Sigmoid colon (tissue), 7 donors: ENCODE measurements at places on chromosomes 3 and 15. TPM values are rescaled to one million over a fixed set of nuclear protein-coding genes. Genes with fewer than 3 reads are reported as not detected.

Gene GOLGA8J
- not detected for total RNA-seq

Gene SCAANT1
- not detected for total RNA-seq

Gene SLITRK3
- total RNA-seq = 6.4 TPM

Gene ANKUB1
- not detected for total RNA-seq

Gene SPRED1
- total RNA-seq = 17.8 TPM

Gene ISG20
- total RNA-seq = 7.1 TPM

Gene PROK2
- not detected for total RNA-seq

Gene CDHR4
- total RNA-seq = 1.1 TPM

DNA sequence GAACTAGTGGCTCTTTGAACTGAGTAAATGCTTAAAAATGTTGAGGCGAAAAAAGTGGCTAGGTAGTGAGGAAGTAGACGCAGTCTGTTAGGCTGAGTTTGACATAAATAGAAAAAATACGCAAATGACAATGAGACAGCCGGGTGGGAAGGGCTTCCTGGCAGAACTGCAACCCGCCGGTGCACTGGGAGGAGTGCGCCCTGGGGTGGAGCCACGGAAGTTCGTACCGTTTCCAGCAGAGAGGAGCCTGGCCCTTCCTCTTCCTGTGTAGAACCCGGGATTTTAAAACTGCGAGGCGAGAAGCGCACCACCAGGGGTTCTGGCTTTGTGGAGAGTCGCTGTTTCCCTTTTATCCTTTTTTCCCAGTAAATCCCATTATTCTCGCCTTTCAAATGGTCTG, 602.6 kb downstream of the PYDC2 start:
- no peaks in the 10 kb centered on the region for H3K27me3 ChIP-seq
- H3K4me3 ChIP-seq = no peak overlapping the region
- no peak overlapping the region for H3K27ac ChIP-seq
- H3K4me1 ChIP-seq = no peaks in the 10 kb centered on the region
- DNase-seq = no peak
- H3K36me3 ChIP-seq = no peaks in the 10 kb centered on the region

DNA sequence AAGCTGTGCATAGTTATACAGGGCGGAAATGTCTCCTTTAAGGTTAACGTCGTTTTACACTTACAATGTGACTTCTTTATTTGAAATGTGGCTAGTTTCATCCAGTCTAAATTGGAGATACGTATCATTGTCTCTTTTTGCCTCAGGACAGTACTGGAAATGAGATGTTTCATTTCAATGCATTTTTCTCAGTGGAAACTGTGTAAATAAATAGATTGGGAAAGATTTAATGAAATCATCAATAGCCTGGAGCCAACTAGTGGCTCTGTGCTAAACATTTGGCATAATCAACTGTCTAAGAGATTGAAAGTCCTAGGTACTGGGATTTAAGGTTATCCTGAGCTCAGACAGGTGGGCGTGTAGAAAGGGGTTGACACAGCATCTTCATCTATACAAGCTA, 691.5 kb upstream of the CCDC54 start:
- no peaks in the 10 kb centered on the region for H3K36me3 ChIP-seq
- H3K4me3 ChIP-seq = no peak overlapping the region
- no peaks in the 10 kb centered on the region for H3K27me3 ChIP-seq
- no peaks in the 10 kb centered on the region for H3K4me1 ChIP-seq
- no peak for DNase-seq

- H3K27ac ChIP-seq = no peak overlapping the region
- no peak for DNase-seq
- no peaks in the 10 kb centered on the region for H3K36me3 ChIP-seq
- H3K4me1 ChIP-seq = no peaks in the 10 kb centered on the region
Measured at GRCh38 chr3:149765762-149766334, 13.6 kb upstream of the COMMD2 start.

- peaks cover 18% of the 10 kb centered on the region for H3K4me1 ChIP-seq
- no peaks in the 10 kb centered on the region for H3K36me3 ChIP-seq
- no peak for DNase-seq
- H3K27me3 ChIP-seq = no peaks in the 10 kb centered on the region
Measured at GRCh38 chr15:51620641-51621040, 1.9 kb downstream of the DMXL2 start.

DNA sequence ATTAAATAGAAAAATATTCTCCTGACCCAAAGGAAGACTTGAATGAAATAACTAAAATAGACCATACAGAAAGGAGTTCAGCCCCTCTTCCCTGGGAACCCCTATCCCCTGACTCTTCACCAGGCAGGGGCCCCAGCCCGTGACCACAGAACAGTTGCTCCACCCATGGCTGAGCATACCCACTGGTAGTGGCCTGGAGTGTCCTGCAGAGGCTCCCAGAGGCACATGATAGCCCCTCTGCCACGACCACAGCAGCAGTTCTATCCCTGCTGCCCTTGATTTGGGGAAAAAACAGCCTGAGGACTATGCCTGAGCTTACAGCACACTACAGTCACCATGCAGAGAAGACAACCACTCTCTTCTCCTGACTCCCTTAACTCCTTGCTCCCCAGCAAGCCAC, 31.8 kb downstream of the TTC14 start:
- no peak for DNase-seq
- no peaks in the 10 kb centered on the region for H3K36me3 ChIP-seq
- H3K27me3 ChIP-seq = no peaks in the 10 kb centered on the region
- no peak overlapping the region for H3K4me3 ChIP-seq
- H3K27ac ChIP-seq = no peak overlapping the region

- H3K27ac ChIP-seq = peak overlapping the region; percentile 2
- no peaks in the 10 kb centered on the region for H3K27me3 ChIP-seq
- no peaks in the 10 kb centered on the region for H3K4me1 ChIP-seq
- DNase-seq = peak; percentile 74
- no peaks in the 10 kb centered on the region for H3K36me3 ChIP-seq
Measured at GRCh38 chr15:33068007-33068481, 126.5 kb downstream of the FMN1 start.

DNA sequence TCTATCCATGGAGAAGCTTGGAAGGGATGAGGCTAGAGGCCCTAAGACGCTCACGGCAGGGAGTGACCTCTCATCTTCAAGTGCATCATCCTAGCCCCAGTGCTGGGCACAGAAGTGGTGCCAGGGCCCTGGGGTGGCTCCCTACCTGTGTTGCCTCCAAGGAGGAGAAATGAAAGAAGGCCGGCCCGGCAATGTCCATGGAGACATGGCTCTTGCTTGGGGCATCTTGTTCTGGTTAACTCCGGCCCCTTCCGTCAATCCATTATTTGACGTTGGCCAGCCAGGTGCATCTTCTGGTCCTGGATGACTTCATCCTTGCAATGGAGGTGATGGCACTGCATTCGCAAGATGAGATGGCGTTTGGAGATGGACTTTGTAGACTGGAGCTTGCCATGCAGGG, 83.2 kb upstream of the ALDH1L1 start:
- H3K27ac ChIP-seq = no peak overlapping the region
- no peaks in the 10 kb centered on the region for H3K4me1 ChIP-seq
- no peaks in the 10 kb centered on the region for H3K27me3 ChIP-seq
- DNase-seq = no peak
- no peaks in the 10 kb centered on the region for H3K36me3 ChIP-seq
- no peak overlapping the region for H3K4me3 ChIP-seq

- no peak for DNase-seq
- peak overlapping the region; percentile 65 for H3K27ac ChIP-seq
- peak overlapping the region; percentile 15 for H3K4me3 ChIP-seq
- H3K36me3 ChIP-seq = no peaks in the 10 kb centered on the region
- peaks cover 50% of the 10 kb centered on the region for H3K4me1 ChIP-seq
- no peaks in the 10 kb centered on the region for H3K27me3 ChIP-seq
Measured at GRCh38 chr3:71515636-71516365, 67.7 kb downstream of the FOXP1 start.

- H3K4me1 ChIP-seq = no peaks in the 10 kb centered on the region
- DNase-seq = no peak
- H3K27me3 ChIP-seq = no peaks in the 10 kb centered on the region
- H3K4me3 ChIP-seq = no peak overlapping the region
- no peak overlapping the region for H3K27ac ChIP-seq
Measured at GRCh38 chr3:108153451-108153981, 62.7 kb upstream of the CD47 start.

- no peaks in the 10 kb centered on the region for H3K36me3 ChIP-seq
- no peak overlapping the region for H3K27ac ChIP-seq
- H3K4me1 ChIP-seq = no peaks in the 10 kb centered on the region
- no peak overlapping the region for H3K4me3 ChIP-seq
- no peaks in the 10 kb centered on the region for H3K27me3 ChIP-seq
Measured at GRCh38 chr3:59189526-59189925, 139.7 kb upstream of the CFAP20DC start.

DNA sequence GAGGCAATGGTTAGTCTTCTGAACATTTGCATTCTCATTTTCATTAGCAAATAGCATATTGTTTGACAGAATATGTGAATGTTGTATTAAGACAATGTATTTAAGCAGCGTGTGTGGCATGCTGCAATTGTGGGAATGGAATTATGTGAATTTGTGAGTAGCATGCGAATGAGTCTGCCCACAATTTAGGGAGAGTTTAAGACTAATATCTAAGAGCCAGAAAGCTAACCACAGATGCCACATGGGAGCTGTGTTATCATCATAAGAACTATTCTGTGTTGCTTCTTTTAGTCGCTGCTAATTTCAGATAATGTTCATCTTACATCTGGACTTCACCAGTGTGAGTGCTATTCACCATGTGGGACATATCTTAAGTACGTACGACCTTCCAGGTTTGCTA, 494.5 kb downstream of the RBMS3 start:
- no peak for DNase-seq
- H3K27ac ChIP-seq = no peak overlapping the region
- no peaks in the 10 kb centered on the region for H3K36me3 ChIP-seq

GRCh38 chr3:151722856-151723255, 10.9 kb upstream of the AADACL2 start:
- no peaks in the 10 kb centered on the region for H3K4me1 ChIP-seq
- no peak overlapping the region for H3K4me3 ChIP-seq
- DNase-seq = no peak
- H3K27ac ChIP-seq = no peak overlapping the region

- no peaks in the 10 kb centered on the region for H3K27me3 ChIP-seq
- no peak for DNase-seq
- no peak overlapping the region for H3K27ac ChIP-seq
Measured at GRCh38 chr3:61574854-61575253, 13.5 kb downstream of the PTPRG start.

- DNase-seq = no peak
- H3K4me3 ChIP-seq = no peak overlapping the region
- no peak overlapping the region for H3K27ac ChIP-seq
- H3K4me1 ChIP-seq = no peaks in the 10 kb centered on the region
- no peaks in the 10 kb centered on the region for H3K27me3 ChIP-seq
Measured at GRCh38 chr3:426072-426471, 229.5 kb downstream of the CHL1 start.

DNA sequence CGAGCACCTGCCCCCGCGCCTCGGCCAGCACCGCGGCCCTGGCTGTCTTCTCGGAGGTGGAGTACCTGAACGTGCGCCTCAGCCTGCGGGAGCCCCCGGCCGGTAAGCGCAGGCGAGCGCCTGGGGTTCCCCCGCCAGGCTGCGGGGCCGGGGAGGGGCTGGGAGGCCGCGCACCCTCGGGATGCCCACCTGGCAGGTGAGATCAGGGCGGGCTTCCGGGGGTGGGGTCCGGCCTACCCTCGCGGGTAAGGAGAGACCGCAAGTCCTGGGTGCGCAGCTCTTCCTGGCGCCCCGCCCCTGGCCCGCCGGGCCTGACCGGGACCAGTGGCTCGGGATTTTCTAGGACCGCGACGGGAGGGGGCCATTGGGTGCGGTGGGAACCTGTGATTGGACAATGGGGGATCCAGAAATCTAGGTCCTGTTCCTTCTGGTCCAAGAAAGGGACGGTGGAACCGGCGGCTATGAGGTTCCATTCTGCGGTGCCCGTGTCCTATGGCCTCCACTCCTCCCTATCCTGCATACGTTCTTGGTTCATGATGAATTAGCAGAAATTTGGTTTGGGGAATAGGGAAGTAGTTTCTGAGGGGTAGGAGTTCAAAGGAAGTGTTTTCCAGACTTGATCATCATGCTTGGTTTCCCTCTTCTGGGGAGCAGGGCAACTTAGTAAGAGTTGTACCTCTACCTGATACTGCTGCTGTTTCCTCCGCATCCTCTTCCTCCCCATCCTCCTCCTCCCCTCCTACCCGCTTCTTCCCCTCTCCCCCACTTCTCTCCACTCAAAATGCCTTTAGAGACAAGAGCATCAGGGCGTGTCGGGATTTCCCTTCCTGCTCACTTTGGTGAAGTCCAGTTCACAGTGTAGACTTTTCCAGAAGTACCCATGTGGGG, 808 bp downstream of the ARRDC4 start:
- peak overlapping the region; percentile 71 for H3K4me3 ChIP-seq
- H3K27me3 ChIP-seq = no peaks in the 10 kb centered on the region
- H3K36me3 ChIP-seq = peaks cover 3% of the 10 kb centered on the region
- H3K4me1 ChIP-seq = peaks cover 48% of the 10 kb centered on the region
- DNase-seq = peak; percentile 89

- no peak overlapping the region for H3K4me3 ChIP-seq
- no peak overlapping the region for H3K27ac ChIP-seq
- no peaks in the 10 kb centered on the region for H3K36me3 ChIP-seq
- no peak for DNase-seq
- no peaks in the 10 kb centered on the region for H3K27me3 ChIP-seq
Measured at GRCh38 chr3:2684046-2684445, 426.1 kb downstream of the IL5RA start.

GRCh38 chr3:181623924-181624694, 87.6 kb upstream of the SOX2 start:
- H3K4me3 ChIP-seq = no peak overlapping the region
- no peaks in the 10 kb centered on the region for H3K36me3 ChIP-seq
- H3K4me1 ChIP-seq = no peaks in the 10 kb centered on the region
- DNase-seq = no peak
- no peak overlapping the region for H3K27ac ChIP-seq
- no peaks in the 10 kb centered on the region for H3K27me3 ChIP-seq

DNA sequence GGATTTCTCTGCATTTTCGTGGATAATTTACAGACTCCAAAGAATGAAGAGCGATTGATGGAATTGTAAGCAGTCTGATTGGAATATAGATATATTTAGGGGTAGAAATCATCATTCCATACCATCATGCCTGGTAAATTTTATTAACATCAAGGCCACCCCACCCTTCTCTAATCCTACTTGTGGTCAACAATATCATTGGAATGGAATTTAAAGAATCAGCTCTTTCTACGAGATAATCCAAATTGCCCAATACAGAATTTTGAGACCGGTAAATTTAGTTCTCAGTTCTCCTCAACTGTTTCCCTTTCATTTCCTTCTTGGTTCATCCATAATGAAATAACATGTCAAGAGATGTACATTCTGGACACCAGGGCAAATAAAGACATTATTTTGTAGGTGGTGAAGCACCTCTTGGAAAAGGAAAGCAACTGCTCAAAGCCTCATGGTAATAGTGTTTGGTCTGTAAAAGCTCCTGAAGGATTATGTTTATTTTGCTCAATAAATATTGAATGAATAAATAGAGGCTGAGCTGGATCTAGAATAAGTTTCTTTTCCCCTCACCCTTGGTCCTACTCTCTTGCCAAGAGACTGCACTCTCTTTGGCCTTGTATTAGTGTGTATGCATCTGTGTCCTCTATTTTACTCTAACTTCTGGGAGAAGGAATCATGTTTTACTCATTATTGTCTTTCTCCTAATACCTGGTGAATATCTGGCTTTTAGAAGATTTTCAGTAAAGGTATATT, 133.7 kb upstream of the BCL6 start:
- H3K36me3 ChIP-seq = no peaks in the 10 kb centered on the region
- H3K27me3 ChIP-seq = no peaks in the 10 kb centered on the region
- H3K27ac ChIP-seq = no peak overlapping the region
